ENCODE measurements at places on chromosomes 7 and 10. TPM values are rescaled to one million over a fixed set of nuclear protein-coding genes. Genes with fewer than 3 reads are reported as not detected.

DNA sequence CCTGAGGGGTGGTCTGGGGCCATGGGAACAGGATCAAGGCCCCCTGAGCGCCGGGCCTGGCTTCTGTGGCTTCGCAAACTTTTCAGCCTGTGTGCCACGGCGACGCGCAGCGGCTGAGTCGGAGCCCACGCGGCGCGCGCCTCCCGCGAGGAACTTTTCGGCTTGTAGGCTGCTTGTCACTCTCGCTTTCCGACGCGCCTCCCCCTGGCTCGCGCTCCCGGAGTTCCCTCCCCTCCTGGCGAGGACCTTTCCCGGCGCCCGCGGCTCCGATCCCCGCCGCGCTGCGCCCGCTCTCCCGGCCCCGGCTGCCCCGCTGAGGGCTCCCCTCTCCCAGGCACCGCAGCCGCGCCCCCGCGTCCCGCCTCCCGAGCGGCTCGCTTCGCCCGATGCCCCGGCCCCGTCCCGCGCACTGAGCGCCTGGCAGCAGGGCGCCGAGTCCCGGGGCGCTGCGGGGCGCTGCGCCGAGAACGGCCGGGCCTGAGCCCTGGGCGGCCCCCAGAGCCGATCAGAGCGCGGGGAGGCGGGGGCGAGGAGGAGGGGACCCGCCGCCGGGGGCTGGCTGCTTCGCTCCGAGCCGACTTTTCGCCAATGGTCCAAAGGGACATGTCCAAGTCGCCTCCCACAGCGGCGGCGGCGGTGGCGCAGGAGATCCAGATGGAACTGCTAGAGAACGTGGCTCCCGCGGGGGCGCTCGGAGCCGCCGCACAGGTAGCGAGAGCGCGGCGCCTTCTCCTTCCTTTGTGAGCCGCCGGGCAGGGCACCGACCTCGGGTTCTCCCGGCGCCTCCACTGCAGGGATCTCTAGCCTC, at the start of gene CACNB2:
TSS of gene CACNB2 (plus strand) at position 276 of the 808 bp plus-strand sequence.
- DNase-seq = peak; percentile 80

DNA sequence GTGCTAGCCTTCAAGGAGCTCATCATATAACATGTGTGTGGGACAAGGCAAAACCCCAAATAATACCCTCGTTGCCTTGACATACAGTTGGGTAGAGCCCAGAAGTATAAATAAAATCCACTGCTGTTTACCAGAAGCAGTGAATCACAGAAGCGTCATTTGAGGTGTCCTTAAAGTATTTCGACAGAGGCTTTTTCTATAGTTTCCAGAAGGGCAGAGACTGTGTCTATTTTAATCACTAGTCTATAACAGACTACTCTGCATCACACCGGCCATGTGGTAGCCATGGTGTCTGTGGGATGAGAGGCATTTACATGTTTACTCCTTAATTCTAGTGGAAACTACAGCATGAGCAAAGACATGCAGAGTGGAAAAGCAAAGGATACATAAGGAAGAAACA, 131.3 kb downstream of the CTTNBP2 start:
- no peak for DNase-seq

DNA sequence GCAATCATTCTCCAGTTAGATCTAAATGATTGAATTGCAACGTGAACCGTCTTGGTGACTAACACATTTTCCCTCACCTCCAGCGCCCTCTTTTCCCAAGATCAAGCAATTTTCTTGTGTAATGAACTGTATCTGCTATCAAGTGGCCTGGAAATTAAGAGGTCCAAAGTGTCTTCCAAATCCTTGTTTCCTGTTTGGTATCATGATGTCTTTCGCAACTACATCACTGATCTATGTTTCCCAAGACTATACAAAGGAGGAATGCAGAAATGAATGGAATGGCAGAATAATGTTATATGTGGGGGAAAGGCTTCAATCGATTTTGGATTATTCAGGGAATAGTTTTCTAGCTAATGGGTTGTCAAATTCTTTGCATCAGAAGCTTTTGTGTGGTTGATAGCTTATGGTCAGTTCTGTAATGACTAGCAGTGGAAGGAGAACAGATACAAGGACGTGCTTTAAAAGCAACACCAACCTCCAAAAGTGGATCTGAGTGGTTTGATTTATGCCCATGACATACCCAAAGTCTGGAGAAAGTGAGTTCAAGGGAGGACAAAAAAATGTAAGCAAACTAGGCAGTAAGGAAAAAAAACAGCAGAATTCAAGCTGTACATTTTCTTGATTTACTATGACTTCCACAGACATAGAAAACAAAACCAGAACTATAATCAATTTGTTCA, 14.6 kb upstream of the ZEB1 start:
- no peak for DNase-seq

GRCh38 chr10:77641788-77642397, 4.3 kb upstream of the KCNMA1 start:
- no peak for DNase-seq

Gene NUDCD3
- total RNA-seq = 112 TPM

Gene TRIM56
- total RNA-seq = 21.0 TPM

DNA sequence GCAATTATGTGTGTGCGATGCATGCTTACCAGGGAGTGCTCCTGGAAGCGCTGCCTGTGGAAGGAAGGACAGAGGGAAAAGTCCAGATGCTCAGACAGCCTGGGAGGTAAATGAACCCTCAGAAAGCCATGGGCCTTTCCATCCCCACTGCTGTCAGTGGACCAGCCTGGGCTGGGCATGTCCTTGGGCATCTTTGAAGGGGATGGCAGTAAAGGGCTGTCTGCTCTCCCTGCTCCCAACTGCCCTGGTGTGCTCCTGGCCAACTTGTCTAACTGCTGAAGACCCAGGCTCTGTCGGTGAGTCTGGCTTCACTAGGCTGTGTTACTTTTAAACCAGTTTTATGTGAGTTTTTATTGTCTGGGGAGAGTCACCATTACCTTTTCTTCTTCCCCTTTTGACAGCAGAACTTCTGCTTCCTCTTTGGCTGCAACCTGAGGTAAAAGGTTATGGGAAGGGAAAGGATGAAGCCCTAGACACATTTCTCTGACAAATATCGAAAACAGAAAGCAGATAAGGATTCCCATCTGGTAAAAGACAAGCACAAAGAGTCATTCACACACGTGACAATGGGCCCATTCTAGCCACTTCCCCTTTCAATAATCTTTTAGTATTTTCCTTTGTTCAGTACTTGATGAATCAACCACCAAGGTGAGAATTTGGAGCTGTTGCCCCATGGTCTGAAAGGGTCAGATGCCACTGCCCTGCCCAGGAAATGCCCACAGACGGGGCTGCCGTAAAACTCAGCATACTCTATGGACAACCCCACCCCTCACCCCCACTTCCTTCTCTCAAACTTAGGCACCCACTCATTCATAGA, 27.6 kb upstream of the PIK3AP1 start:
- DNase-seq = no peak

Gene FOXI2
- not detected for total RNA-seq

DNA sequence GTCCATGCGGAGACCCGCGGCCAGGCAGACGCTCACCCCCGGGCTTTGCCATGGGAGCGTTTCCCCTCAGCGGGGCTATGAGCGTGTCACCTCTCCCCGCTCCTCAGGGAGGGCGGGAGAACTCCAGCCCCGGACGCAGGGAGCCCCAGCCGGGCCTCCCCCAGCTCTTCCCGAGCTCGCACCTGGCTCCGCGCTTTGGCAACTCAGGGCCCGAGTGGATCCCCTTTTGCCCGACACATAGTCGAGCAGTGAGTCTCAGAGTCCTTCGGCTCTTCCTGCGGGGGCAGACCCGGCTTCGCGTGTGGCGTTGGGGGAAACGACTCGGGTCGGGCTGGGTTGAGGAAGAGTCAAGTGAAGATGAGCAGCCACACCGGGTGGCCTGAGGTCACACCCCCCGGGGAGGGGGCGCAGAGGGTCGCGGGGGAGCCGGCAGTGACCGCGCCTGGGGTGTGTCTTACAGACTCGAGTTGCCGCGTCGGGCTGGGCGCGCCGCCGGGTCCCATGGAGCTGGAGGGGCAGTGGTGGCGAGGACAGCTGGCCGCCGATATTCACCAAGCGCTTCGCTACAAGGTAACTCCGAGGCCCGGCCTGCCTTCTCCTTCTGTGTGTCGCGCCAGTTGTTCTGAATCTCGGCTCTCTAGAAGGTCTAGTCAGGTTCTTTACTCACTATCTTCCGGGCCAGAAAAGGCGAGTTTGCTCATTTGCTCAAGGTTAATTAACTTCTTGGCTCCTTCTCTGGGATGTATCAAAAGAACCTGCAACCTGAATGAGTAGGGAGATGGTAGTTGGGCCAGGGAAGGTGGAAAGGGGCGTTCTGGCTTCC, 721 bp downstream of the CCNJ start:
- peak; percentile 84 for DNase-seq

DNA sequence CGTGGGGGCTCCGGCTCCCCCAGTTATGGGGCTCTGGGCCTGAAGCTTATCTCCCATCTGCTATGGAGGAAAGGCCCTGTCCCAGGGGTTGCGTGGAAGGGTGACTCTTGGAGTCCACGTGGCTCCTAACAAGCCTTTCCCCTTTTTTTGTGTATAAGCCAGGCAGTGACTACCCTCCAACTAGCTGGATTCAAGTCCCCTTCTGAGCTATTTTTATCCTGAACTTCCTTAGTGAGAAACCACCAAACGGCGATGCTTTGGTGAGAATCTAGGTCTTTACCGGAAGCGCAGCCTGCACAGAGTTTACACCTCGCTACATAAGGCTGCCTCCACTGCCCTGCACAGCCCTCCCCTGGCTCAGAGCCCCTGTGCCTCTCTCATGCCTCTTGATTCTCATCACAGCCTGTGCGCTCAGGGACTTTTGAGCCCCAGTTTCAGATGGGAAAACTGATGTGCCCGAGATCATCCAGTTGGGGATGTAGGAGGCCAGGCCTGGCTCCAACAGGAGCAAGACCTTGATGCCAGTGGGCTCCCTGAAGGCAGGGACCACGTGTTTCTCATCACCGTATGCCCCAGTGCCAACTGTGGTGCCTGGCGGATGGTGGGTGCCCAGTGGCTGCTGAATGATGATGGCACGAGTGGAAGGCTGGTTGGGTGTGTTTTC, 102.3 kb upstream of the PPIF start:
- no peak for DNase-seq

All from Right ventricle myocardium inferior (tissue), 1 donor.